ENCODE measurements at places on chromosomes 4 and X.

DNA sequence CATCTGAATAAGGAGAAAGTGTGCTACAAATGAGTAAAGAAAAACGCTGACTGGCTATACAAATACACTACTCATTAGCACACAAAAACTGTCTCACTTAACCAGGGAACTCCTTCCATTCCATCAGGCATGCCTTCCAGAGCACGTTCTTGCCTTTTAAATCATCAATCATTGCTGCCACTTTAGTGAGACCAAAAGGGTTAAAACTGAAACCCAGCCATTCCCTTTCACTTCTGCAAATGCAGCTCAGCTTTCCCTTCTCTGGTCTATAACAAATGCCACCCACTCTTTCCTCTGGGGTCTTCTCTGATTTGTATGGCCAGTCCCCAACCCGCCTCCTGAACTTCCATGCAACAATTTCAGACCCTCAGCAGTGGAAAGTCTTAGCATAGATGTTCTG lies 231.5 kb downstream of the TRIML1 start:
- DNase-seq: no peak

GRCh38 chr4:38664706-38665401 lies 855 bp downstream of the KLF3 start:
- DNase-seq: no peak

DNA sequence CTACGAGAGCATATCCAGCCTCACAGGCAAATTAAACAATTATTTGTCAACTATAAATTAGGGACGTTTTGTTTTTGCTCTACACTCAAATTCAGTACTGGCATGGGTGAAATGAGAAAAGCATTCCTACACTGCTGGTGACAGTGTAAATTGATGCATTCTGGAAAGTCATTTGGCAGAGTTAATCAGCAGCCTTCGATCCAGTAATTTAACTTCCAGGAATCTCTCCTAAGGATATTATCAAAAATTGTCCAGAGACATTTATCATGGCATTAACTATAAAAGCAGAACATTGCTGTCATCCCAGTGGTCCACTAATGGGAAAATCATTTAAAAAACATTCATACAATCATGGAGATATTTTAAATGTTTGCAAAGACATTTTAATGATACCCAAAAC lies 67.5 kb upstream of the MMAA start:
- no peak for DNase-seq

DNA sequence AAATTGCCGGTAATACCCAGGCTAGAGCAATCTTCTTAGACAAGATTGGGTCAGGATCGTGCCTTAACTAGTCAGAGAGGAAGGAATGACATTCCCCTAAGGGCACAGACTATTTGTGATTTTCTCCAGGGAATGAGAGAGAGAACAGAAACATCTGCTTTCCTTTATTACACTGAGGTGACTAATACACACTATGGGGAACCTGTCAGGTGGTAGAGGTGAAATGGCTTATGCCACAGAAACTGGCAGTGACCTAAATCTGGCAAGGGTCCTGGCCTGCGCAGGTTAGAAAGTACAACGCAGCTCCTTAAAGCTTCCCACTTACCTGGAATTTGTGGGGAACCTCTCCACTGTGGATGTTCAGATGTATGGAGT lies 16.6 kb upstream of the HPGD start:
- no peak for DNase-seq

DNA sequence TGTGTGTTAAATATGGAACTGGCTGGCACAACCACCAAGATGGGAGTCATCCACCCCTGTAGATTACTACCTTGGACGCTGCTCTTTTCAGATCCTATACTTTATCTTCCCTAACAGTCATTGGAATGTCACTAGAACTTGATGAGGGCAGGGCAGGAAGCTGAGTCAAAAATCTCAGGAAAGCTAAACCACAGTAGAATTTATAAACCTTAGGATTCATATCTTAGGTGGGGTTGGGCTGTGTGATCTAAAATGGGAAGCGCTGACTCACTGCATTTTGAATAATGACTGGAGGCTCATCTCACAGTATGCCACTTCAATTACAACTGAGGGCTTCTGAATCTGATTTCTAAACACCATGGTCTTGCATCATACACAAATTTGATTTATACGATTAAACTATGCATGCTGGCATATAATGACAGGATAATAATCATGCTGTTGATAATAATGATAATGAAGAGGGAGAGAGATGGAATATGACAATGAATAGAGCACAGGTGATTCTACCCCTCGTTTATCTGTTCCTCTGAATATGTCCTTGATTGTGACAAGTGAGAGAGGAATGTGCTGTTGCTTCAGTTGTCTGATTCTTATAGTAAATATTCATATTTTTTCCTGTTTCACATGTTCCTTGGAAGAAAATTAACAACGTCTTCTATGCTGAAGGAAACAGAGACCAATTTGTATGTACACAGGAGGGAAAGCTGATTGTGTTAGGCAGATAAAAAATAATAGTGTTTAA lies 270.3 kb upstream of the HS3ST1 start:
- DNase-seq: no peak

- DNase-seq: no peak
Measured at GRCh38 chr4:41189076-41189475, 25.3 kb downstream of the APBB2 start.

GRCh38 chr4:135238940-135239339 lies 1037.4 kb upstream of the PABPC4L start:
- DNase-seq: no peak

DNA sequence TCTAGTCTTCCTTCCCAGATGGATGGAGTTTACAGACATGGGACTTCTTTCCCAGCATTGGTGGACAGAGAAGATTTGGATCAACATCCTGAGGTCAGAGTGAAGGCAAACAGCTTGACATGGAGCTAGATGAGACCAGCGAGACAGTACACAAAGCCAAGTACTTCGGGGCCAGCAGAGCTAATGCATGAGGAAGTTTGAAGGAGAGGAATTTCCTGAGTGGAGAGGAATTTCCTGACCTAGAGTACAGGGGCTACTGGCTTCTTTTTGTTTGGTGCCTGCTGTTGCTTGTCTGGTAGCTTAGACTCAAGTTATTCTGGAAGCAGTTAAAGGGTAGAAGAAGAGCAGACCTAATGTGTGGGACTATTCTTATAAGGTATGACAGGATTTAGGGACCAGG lies 69.1 kb upstream of the EOLA2 start:
- DNase-seq: no peak

DNA sequence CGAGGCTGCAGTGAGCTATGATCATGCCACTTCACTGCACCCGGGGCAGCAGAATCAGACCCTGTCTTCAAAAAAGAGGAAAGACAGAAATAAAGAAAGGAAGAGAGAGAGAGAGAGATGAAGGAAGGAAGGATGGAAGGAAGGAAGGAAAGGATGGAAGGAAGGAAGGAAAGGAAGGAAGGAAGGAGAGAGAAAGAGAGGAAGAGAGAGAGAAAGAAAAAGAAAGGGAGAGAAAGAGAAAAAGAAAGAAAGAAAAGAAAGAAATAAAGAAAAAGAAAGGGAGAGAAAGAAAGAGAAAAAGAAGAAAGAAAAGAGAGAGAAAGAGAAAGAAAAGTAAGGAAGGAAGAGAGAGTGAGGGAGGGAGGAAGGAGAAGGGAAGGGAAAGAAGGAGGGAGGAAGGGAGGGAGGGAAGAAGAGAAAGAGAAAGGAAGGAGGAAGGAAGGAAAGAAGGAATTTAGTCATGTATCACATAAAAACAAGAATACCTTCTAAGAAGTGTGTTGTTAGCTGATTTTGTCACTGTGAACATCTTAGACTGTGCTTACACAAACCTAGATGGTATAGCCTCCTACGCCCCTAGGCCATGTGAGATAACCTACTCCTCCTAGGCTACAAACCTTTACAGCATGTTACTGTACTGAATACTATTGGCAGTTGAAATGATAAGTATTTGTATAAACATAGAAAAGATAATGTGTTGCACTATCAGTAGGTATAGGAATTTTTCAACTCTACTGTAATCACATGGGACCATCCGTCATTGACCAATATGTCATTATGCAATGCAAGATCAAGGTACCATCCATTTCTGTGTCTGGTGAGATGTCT lies 17.4 kb upstream of the AFF1 start:
- DNase-seq: no peak

- DNase-seq: no peak
Measured at GRCh38 chrX:45518552-45518951, 317.9 kb upstream of the DIPK2B start.

DNA sequence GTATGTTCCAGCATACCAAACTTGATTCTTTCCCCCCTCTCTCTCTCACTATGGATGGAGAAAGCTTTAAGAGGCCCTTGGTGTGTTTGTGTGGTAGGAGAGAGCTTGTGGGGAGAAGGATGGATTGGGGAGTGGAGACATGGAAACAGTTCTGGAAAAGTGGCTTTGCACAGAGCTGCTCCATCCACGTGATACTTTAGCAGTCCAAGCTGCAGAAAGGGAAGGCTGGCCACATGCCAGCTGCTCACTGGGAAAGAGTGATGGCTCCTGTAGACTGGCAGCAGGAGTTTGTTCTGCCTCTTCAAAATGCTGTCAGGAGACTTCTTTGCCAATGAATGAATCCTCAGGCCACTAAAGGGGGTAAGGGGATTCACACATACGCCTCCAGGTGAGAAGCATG lies 21.7 kb upstream of the SEC24B start:
- no peak for DNase-seq

GRCh38 chr4:47746122-47746521 lies 91.7 kb downstream of the CORIN start:
- no peak for DNase-seq

- no peak for DNase-seq
Measured at GRCh38 chr4:143353797-143354196, 17.1 kb downstream of the GAB1 start.

GRCh38 chr4:101198682-101199339 lies 148.5 kb downstream of the PPP3CA start:
- DNase-seq: no peak

DNA sequence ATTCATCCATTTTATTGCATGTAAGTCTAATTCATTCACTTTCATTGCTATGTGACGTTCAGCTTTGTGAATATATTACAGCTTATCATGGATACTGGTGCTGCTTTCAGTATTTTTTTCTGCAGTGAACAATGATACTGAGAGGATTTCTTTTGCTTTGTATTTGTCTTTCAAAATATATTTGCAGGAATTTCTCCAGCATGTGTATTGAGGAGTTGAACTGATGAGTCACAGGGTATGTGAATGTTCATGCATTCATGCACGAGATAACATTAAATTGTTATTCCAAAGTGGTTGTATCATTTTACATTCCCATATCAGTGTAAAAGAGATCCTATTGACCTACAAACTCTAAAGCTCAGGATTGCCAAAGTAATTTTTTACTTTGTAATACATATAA lies 283.8 kb upstream of the ARSJ start:
- DNase-seq: no peak

DNA sequence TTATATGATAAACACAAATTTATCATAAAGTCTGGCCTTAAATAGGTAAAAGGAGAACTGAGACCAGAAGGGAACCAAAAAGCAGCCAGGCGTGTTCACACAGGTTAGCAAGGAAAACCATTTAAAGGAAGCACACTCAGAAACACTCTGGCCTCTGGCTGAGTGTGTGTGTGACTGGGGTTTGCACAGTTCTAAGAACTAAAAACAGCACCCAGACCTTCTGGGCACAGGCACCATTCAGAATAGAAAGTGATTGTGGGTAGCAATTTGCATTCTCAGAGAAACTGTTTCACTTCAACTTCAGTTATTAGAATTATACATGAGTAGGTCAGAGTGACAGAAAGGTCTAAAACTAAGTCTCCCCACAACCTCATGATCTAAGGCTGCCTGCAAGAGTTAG lies 10.0 kb downstream of the GPR82 start:
- DNase-seq: no peak

- DNase-seq: no peak
Measured at GRCh38 chrX:115939070-115939469, 231.5 kb upstream of the AGTR2 start.

DNA sequence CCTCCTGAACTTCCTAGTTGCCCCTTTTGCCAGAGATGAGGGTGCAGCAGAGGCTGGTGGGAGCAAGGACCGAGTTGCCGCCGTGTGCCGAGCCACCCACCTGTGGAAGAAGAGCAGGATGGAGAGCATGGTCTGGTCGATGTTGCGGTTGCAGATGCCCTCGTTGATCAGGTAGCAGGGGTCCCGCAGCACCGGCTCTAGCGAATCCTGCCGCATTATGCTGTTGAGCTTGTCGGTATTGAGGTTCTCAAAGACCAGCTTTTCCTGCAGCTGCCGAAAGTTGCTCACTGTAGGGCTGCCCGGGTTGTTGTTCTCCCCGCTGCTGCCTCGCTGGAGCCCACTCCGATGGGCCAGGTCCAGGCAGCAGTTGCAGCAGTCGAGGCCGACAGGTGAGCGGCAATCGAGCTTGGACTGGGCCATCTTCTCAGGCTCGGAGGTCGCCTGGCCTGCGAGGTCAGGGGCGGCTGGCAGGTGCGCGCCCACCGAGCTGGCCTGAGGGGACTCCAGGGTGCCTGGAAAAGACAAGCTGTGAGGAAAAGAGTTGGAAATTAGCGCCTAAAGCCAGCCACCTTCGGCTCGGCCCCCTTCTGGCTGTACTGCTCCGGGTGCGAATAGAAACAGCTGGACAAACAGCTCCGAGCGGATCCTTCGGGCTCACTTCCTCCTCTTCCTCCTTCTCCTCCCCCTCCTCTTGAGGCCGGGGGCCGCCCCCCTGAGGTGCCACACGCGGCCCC lies 420 bp downstream of the TSC22D3 start:
- no peak for DNase-seq

DNA sequence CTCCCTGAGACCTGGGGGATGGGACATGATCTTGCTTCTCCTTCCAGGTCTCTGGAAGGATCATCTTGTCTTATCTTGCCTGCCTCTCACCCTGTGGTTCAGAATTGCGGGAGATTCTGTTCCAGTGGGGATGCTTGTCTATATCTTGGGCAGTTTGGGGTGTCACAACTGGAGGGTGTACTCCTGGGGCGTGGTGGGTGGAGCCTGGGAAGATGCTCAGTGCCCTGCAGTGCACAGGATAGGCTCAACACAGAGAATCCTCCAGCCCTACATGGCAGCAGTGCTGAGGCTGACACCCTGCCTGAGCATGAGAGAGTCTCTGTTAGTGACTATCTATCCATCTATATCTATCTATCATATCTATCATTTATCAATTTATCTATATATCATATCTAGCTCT lies 7.7 kb downstream of the P2RY8 start:
- no peak for DNase-seq

DNA sequence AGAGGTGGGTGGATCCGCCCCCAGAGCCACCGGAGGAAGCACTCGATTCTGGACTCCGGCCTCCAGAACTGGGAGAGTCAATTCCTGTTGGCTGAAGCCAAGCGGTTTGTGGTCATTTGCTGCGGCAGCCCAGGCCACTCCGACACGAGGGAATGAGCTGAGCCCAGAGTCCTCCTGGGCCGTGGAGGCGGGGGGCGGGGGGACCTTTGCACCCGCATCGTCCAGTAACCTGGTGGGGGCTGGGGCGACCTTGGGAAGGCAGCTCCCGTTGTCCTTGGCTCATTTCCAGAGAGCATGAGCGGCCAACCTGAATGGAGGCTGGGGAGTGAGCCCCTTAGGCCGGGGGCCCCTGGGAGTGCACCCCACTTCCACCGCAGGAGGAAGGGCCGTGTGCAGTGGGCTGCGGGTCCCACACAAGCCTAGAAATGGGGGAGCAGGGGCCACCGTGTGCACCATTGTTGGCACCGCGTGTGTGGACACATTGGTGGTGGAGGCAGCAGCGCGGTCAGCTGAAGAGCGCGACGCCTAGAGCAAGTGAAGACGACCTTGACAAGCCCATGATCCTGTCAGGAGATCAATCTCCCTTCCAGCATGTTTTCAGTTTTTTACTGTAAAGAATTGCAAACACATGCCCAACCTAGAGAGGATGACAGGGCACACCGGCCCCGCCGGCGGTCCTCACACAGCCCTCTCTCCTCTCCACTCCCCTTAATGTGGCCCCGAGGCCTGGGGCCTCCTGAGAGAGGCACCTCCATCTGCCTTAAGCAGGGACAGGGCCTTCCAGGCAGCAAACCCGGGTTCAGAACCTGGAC lies 19.9 kb upstream of the DUSP9 start:
- DNase-seq: no peak

Measured in stimulated activated CD4-positive, alpha-beta T cell treated with anti-CD3 and anti-CD28 coated beads, TNF-alpha, amount 100 ng/mL, for 24 hours (primary cell).